ENCODE measurements at places on chromosomes 7 and 10.
A peak's percentile ranks its signal among the peaks of the same experiment; 100 is the strongest.

DNA sequence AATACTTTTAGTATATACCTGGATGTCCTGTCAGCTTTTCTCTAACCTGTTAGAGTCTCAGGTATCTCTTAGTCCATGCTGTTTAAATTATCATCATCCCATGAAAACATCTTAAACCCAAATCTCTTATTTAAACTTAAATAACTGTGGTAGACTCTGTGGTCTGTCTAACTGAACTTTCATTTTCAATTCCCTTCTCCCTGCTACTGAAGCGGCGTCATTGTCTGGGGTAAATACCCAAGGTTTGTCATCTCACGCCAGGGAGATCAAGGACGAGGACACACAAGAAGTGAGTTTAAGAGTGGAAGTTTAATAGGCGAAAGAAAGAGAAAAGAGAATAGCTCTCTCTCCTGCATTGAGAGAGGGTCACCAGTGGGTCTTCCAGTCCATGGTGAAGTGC lies 804.4 kb upstream of the CELF2 start:
- no peak for DNase-seq

- DNase-seq = no peak
These were observed 40.5 kb downstream of the PDE6C start for GRCh38 chr10:93652857-93653256.

DNA sequence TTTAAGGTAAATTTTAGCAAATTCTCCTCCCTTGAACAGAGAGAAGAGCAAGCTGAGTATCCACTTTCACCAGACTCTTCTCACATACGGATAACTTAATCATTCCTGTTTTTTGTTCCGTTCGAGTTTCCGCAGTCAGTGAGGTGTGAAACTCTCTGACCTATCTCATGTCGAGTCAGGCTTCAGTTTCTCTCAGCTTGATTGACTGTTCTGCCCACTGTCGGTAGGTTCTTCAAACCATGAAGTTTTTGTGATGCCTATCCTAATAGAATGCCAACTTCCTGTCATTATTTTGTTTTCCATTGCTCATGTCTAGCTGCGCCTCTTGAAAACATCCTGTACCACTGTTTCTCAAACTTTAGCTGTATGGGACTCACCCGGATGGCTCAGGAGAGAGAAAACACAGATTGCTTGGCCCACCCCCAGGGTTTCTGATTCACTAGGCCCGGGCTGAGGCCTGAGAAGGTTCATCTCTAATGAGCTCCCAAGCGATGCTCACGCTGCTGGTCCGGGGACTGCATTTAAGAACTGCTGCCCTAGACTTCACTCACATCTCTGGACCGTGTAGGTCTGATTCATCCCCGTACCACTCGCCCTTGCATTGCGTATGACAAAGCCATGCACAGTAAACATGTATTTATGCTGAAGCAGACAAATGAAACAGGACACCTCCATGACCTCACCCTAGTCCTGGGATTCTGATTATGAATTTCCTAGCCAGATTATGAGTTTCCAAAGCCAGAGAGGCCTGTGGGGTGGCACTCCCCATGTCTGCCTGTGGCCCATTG lies 208.4 kb upstream of the AGK start:
- DNase-seq = no peak

GRCh38 chr7:73685311-73685710 lies 1.9 kb downstream of the BUD23 start:
- no peak for DNase-seq

DNA sequence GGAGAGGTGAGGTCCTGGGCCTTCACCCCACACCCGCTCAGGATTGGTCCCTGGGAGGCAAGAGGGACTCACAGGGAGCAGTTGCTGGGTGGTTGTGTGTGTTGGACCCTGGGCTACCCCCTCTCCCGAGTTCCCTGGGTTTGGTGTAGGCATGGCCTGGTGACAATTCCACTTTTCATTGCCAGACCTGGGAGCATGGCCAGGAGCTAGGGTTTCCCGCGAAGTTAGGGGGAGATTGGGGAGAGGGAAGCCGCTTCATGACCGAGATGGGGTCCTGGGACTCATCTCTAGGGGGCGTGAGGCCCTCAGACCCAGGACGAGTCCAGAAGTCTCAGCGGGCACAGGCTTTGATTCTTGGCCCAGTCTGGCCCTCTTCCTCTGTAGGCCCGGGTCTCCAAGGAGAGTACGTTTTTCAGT lies 606 bp downstream of the PALD1 start:
- no peak for DNase-seq

- DNase-seq = no peak
These were observed 47.8 kb downstream of the ZFAND4 start for GRCh38 chr10:45624724-45625123.

DNA sequence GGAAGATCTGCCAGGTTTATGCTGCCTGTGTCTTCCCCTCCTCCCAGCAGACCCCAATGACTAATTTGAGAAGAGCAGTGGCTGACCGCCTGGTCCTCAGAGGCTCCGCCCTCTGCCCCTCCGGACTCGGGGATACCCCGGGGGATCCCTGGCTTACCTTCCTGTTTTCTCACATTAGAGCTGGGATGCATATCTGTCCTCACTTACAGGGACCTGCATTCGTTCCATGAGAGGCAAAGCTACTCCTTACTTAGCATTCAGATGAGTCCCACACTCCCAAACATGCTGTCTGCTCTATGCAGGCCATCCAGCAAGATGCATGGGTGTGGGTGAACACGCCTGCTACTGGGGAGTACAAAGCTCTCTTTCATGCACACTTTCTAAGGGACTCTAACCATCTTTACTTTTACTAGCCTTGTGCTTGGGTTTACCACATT lies 24.0 kb downstream of the VOPP1 start:
- DNase-seq = no peak

DNA sequence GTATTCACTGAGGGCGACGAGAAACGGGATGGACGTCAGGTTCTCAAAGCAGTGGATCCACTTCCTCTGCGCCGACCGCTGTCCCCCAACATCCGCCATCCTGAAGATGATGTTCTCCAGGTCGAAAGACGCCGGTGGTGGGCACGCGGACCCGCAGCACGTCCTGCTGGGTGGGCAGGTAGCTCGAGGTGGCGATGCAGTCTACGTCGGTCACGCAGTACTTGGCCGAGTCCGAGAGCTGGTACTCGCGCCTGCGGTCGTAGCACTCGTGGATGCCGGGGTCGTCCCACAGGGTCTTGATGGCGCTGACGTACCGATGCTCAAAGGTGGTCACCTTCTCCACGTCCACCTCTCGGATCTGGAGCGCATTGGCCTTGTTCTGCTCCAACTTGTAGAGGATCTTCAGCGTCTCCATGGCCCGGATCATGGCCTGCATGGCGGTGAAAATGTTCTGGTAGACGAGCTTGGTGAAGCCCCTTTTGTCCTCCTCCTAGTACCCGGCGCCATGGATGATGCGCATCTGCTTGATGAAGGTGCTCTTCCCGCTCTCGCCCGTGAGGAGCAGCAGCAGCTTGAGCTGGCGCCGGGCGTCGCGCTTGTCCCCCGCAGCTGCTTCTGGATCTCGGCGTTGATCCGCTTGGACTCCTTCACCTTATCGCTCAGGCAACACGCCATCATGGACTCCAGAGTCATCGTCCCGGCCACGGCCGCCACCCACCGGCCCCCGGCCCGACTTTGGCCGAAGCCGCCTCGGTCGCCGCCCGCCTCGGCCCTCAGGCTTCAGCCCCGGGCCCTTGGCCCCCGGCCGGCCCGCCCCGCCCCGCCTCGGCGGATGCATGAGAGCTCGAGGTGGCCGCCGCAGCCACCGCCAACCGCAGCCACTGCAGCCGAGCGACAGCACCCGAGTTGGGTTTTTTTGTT lies 122.9 kb upstream of the KCTD7 start:
- no peak for DNase-seq

DNA sequence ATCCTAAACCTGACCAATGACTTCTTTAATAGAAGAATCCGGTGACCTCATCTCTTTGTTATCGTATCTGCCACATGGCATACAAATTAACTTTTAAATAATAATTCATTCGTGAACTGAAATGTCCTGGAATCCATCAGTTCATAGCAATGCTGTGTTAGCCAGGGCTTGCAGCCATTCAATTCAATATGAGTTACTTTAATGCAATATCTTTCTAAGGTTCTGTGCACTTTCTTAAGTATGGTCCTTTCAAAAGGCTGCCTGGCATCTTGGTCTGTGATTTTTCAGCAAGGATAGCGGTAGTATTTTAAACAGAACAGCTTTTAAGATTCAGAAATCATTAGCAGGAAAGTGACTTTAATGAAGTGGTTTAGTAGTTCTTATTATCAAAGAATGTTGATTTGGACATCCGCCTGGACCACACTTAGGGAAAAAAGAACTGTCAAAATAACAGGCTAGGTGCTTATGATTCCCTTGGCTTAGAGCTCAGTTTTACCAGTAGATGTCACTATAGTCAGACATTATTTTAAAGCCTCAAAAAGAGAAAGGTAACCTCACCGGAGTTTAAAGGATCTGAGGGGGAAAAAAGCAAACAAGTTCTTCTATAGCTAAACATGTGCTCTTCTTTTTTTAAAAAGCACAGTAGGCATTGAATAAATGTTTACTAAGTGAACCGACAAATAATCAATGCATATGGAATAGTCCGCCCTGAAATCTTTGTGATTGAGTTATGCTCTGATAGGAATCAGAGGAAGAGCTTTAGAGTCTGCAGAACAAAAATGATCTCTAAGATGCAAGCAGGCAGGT lies 22.7 kb downstream of the SLC35G1 start:
- peak; percentile 56 for DNase-seq

- no peak for DNase-seq
These were observed 129.0 kb downstream of the DNAH11 start for GRCh38 chr7:21671859-21672258.

GRCh38 chr10:614139-614711 lies 75.2 kb downstream of the DIP2C start:
- DNase-seq = no peak

DNA sequence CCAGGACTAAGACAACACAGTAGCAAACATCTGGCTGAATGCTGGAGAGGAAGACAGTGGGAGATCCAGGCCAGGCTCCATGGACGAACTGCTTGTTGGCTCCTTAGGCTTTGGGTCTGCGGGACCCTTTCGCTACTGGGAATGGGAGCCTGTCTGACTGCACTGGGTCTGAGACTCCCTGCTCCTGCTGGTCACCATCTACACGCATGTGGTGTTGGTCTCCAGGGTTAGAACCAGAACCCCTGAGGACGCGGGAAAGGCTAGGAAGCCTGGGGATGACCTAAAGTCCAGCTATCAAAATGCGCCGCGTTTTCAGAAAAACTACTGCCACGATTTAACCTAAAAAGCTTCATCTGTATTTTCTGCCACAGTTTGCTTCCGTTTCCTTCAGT lies 817 bp upstream of the DNAJB6 start:
- no peak for DNase-seq

DNA sequence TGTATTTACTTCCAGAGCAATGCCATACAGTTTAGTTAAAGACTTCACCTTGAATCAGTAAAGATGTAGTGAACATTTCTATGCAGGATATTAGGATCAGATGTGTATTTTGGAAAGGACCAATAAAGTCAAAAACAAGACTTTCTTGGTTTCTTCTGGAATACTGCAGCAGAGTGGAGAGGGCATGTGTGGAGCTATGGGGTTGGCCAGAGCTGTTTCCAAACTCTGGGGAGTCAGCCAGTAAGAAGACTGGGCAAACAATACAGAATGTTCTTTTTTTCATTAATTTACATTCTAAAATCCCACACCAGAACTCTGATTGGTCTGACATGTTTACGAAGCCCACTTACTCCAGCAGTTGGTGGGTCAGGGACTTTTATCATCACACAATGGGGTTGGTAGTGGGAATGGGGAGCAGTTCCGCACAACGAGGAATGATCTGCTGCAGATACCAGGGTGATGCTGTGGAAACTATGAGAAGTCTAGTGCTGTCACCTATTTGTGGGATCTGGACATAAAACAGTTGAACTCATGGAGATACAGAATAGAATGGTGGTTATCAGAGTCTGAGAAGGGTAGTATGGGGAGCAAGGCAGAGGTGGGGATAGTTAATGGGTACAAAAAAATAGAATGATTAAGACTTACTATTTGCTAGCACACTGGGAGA lies 267.7 kb downstream of the MALRD1 start:
- no peak for DNase-seq

GRCh38 chr7:84176716-84177115 lies 17.9 kb downstream of the SEMA3A start:
- no peak for DNase-seq

- DNase-seq = no peak
These were observed 184.1 kb downstream of the BICC1 start for GRCh38 chr10:58696736-58697135.

DNA sequence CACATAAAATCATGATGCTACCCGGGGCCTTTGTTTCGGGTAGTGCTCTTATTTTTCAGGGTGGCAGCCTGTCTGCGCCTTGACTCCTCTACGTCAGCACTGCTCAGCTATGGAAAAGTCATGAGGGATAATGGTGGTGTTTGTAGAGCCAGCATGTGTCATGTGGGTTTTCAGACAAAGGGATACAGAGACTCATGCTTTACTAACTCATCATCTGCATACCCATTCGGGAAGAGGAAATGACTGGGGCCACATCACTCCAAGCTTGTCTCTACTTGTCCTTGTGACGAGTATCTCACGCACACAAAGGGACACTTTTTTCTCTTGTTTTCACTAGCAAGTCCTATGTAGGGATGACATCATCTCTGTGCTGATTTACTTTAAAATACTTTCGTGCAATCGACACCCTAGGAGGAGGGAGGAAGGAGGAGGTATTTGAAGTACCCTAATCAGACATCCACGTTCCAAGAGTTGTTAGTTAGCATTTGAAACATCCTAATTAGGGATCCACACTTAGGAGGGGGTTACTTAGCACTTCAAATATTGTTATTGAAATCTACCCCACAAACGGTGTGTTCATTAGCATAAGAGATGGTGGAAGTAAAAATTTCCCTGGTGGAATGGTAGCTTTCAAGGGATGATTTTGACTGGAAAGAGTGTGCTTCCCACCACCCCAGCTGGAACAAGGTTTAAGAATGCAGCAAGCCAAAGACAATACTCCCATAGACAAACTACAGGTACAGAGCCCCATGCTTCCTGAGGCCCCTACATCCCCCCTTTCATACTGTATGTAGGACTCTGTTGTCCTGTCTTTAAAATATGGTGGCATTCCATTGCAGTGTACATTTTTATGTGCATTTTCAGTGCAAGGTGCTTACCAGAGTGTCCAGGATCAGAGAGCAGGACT lies 52.0 kb downstream of the THNSL1 start:
- no peak for DNase-seq

DNA sequence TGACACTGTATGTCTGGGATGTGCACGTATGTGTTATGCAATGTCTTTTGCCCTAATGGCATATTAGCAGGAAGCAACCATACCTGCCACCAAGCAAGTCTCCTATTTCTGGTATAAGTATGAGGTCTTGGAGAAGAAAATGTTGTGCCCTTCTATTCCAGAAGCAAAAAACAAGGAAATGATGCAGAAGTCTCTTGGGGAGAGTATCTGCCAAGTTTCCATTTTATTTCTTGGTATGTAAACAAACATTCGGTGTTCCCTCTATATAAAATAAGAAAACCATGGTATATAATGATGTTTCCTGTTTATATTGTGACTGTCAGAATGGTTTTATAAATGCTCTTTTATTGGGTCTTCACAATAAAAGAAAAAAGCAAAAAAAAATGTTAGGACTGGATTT lies 19.3 kb upstream of the MYO3A start:
- DNase-seq = peak; percentile 13

GRCh38 chr7:9981742-9982349 lies 991.8 kb upstream of the PHF14 start:
- DNase-seq = no peak
